ENCODE measurements at places on chromosomes 1 and 21.

- H3K36me3 ChIP-seq: peaks cover 22% of the 10 kb centered on the region
- DNase-seq: peak; percentile 82
- H3K27ac ChIP-seq: no peak overlapping the region
- no peaks in the 10 kb centered on the region for H3K27me3 ChIP-seq
- H3K4me1 ChIP-seq: peaks cover 57% of the 10 kb centered on the region
- peak overlapping the region; percentile 88 for H3K4me3 ChIP-seq
These were observed 486 bp downstream of the SLC27A3 start for GRCh38 chr1:153775458-153776327.

DNA sequence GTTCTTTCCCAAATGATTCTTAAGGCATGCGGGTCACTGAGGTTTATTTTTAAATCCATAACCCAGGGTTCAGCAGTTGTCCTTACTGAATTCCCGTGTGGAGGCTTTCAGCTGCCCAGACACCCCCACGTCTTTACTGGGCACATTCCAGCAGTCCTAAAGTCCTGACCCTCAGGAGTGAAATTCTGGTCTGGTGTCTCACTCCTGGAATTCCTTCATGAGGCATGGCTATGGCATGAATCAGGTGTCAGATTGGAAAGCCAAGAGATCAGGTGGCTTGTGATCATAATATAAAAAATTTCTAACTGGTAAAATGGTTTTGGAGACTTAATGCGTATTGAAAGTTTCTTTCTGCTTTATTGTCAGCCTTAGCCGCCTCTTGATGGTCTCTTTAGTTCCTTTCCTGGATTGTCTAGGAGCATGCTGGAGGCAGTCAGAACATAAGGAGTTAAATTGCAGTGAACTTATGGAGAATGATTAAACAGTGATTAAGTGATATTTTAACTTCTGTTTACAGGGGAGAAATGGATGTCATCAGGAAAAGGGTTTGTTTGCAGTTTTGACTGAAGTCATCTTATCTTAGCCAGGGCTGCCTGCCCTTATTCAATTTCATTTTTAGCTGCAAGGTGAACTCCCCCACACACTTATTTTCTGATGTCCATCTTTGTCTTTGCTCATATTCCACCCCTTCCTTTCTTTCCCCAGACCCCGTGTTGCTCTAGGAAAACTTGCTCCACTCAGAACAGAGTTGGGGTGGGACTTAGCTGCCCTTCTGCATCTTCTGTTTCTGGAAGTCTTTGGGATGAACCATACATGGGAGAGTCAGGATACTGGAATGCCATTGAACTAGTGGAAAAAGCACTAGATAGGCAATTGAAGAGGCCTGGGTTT lies 25.7 kb upstream of the MACF1 start:
- no peak for DNase-seq

DNA sequence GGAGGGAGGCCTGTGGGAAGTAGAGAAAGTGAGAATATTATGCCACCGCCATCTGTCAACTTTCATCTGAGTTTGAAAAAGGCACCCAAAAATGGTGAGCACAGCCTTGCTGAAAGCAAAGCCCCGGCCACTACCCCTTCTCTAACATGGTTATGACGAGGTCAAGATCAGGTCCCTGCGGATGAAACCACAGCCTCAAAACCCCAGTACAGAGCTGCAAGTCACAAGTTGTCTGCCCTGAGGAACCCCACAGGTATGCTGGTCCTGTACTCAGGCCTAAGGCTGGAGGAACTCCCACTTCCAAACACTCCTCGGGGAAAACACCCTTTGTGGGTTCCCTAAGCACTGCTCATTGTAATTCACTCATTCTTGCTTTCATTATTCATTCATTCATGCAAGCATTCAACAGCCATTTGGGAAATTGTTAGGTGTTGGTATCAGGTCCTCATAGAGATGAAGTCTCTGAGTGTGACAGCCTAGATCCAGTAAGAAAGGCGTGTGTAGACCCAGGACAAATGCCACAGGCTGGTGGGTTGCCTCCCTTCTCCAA lies 216.6 kb upstream of the EDN2 start:
- DNase-seq: no peak
- H3K27ac ChIP-seq: no peak overlapping the region
- no peak overlapping the region for H3K4me3 ChIP-seq
- H3K36me3 ChIP-seq: no peaks in the 10 kb centered on the region
- H3K4me1 ChIP-seq: peaks cover 7% of the 10 kb centered on the region

- H3K27ac ChIP-seq: no peak overlapping the region
- H3K27me3 ChIP-seq: peaks cover 3% of the 10 kb centered on the region
- peaks cover 72% of the 10 kb centered on the region for H3K4me1 ChIP-seq
- no peak for DNase-seq
These were observed 58.7 kb upstream of the ABCG1 start for GRCh38 chr21:42160111-42160721.

GRCh38 chr1:167202049-167202448 lies 18.6 kb upstream of the POU2F1 start:
- no peak overlapping the region for H3K4me3 ChIP-seq
- H3K36me3 ChIP-seq: peaks cover 6% of the 10 kb centered on the region
- peaks cover 4% of the 10 kb centered on the region for H3K27me3 ChIP-seq
- no peak overlapping the region for H3K27ac ChIP-seq

DNA sequence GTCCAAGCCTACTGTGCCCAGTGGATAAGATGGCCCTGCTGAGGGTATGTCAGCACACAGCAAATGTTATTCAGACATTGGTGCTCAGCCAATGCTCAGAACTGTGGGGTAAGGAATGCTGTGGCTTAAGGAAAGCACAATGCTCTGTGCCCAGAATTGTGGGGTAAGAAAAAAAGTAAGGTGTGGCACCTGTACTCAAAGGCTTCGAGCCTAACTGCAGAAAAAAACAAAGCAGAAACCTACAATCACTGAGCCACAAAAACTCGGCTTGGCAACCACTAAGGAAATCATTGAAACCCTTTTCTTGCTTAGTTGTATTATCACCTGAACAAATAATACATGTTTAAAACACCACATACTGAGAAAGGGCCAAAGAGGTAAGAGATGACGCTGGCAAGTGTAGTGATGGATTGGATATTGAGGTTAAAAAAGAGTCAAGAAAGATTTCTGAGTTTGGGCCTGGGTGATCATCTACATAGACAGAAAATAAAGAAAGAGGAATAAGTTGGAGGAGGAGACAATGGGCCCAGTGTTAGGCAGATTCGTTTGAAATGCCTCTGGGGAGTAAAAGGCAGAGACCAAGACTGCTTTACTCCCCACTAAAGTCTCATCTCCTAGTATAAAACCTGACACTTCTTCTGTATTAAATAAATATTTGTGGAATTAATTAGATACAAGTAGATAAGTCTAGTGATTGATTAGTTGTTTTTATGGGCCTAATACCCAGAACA lies 25.9 kb upstream of the ATP1A1 start:
- peaks cover 4% of the 10 kb centered on the region for H3K27me3 ChIP-seq
- peaks cover 11% of the 10 kb centered on the region for H3K4me1 ChIP-seq
- no peak for DNase-seq
- H3K27ac ChIP-seq: no peak overlapping the region
- H3K4me3 ChIP-seq: no peak overlapping the region

- H3K27ac ChIP-seq: no peak overlapping the region
- no peak for DNase-seq
- H3K4me1 ChIP-seq: peaks cover 4% of the 10 kb centered on the region
- peaks cover 29% of the 10 kb centered on the region for H3K36me3 ChIP-seq
These were observed 153.2 kb downstream of the PIK3R3 start for GRCh38 chr1:45979074-45979777.

GRCh38 chr21:38392661-38393060 lies 105.6 kb downstream of the ERG start:
- H3K4me3 ChIP-seq: no peak overlapping the region
- peaks cover 9% of the 10 kb centered on the region for H3K27me3 ChIP-seq
- no peak overlapping the region for H3K27ac ChIP-seq
- H3K4me1 ChIP-seq: peaks cover 13% of the 10 kb centered on the region
- no peaks in the 10 kb centered on the region for H3K36me3 ChIP-seq

DNA sequence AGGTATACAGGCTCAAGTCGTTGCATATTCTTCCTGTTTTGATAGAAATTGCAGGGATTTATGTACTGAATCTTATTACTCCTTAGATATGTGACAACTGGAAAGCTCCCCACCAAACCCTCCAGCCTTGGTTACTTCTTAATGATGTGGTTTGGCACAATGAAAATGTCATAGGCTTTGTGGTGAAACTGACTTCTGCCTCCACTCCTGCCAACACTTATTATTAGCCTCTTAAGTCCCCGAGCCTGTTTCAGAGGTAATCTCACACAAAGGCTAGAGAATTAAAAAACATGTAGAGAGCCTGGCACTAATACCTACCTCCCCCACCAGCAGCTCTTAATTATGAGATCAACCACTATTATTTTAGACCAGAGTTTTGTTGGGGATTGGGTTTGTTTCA lies 4.2 kb downstream of the COX20 start:
- peak overlapping the region; percentile 95 for H3K27ac ChIP-seq
- peaks cover 66% of the 10 kb centered on the region for H3K36me3 ChIP-seq
- no peak overlapping the region for H3K4me3 ChIP-seq
- no peaks in the 10 kb centered on the region for H3K27me3 ChIP-seq
- peaks cover 32% of the 10 kb centered on the region for H3K4me1 ChIP-seq

DNA sequence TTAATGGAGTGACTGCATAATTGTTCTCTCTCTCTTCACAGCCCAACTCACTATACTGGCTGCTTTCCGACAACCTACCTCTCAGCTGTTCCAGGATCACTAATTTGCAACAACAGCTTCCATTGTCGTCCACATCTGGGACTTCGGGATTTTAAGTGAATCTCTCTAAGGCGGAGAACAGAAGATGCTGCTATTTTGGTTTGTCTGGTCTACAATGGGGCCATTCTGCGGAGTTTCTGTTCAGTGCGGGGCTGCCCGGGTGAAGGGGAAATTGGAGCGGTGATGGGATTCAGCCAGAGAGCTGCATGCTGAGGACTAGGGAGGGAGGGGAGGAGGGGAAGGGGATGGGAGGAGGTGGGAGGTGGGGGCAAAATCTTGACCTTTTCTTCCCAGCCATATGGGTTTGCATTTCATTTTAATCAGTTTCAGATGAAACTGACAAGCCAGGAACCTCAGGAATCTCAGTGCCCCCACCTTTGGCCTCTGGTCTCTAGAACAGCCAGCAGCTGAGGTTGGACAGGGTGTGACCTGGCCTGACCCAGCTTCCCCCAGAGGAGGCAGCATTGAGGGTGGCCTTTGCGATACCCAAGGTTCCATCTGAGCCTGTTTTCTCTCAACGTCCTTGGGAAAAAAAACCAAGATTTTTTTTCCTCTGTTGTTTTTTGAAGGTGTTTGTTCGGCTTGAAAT lies 6.9 kb upstream of the SRP9 start:
- DNase-seq: peak; percentile 58
- H3K4me3 ChIP-seq: peak overlapping the region; percentile 50
- no peaks in the 10 kb centered on the region for H3K36me3 ChIP-seq
- H3K27me3 ChIP-seq: no peaks in the 10 kb centered on the region

DNA sequence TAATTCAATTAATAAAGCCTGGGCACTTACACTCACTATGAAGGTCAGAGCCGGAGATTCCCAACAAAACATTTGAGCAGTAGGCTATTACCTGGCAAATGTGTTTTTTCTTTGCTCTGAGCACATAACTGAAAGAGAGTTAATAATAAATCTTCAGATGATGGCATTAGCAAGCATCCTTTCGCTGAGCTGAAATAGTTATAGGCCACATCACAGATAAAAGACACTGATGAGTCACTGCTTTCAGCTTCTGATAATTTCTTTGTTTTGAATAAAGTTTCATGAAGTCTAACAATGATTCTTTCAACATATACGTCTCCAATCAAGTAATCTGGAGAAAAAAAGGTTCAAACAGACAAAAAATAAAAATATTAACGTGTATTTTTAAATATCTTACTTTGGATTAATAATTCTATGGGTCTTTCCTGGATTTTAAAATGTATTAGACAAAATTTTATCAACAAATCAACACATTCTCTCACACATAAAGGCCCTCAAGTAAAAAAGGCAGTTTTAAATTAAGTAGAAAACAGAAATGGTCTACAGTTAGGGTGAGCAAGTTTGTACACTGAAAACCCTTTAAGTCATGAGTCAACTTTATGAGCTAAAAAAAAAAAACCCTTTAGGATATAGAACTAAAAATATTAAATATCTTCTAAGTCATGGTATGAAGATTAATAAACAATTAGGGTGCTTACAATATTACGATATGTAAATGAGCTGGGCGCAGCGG lies 33.1 kb downstream of the LTN1 start:
- H3K4me1 ChIP-seq: no peaks in the 10 kb centered on the region
- peaks cover 50% of the 10 kb centered on the region for H3K36me3 ChIP-seq
- H3K27me3 ChIP-seq: no peaks in the 10 kb centered on the region
- DNase-seq: no peak
- no peak overlapping the region for H3K4me3 ChIP-seq
- no peak overlapping the region for H3K27ac ChIP-seq

- no peak overlapping the region for H3K27ac ChIP-seq
- H3K4me1 ChIP-seq: peaks cover 4% of the 10 kb centered on the region
These were observed 45.2 kb upstream of the CD101 start for GRCh38 chr1:116956378-116956777.

DNA sequence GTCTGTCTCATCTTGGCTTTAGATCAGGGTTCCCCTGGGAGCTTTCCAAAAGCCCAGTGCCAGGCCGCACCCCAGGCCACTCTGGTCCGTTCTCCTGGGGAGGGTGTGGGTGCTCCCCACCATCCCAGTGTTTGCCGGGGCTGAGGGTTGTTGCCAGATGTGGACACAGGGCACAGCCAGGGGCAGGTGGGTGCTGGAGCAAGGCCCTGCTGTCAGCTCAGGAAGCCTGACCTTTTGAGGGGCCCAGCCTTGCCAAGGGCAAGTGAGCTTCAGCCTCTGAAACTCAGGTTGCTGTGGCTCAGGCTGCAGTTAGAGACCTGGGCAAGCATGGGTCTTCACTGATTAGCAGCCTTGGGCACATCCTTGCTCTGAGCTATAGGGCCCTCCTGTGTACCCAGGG lies 22.8 kb upstream of the ZBTB21 start:
- H3K27me3 ChIP-seq: peaks cover 13% of the 10 kb centered on the region
- no peaks in the 10 kb centered on the region for H3K36me3 ChIP-seq
- no peak overlapping the region for H3K27ac ChIP-seq

DNA sequence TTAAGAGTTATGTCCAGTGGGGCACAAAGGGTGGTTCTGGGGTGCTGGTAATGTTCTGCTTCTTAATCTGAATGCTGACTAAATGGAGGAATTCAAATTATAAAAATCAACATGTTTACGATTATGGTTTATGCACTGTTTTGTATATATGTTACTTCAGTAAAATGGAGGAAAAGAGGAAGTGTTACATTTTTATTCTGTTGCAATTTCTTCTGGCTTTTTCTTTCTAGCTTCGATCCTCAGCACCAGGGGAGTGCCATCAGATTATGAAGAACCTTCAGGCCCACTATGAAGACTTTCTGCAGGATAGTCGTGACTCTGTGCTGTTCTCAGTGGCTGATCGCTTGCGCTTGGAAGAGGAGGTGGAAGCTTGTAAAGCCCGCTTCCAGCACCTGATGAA lies 105.5 kb downstream of the MACF1 start:
- no peaks in the 10 kb centered on the region for H3K27me3 ChIP-seq
- no peak overlapping the region for H3K4me3 ChIP-seq
- peaks cover 79% of the 10 kb centered on the region for H3K36me3 ChIP-seq
- DNase-seq: no peak
- H3K4me1 ChIP-seq: no peaks in the 10 kb centered on the region
- H3K27ac ChIP-seq: no peak overlapping the region

Measured in nephron progenitor cell (in vitro differentiated cells).